ENCODE measurements at places on chromosomes 16 and 17.
A peak's percentile ranks its signal among the peaks of the same experiment; 100 is the strongest.

- DNase-seq, result no peak
Observed at GRCh38 chr16:89921131-89921701, 1.9 kb upstream of the TUBB3 start.

GRCh38 chr17:76385892-76386786 lies 1.7 kb downstream of the SPHK1 start:
- peak; percentile 65 for DNase-seq

DNA sequence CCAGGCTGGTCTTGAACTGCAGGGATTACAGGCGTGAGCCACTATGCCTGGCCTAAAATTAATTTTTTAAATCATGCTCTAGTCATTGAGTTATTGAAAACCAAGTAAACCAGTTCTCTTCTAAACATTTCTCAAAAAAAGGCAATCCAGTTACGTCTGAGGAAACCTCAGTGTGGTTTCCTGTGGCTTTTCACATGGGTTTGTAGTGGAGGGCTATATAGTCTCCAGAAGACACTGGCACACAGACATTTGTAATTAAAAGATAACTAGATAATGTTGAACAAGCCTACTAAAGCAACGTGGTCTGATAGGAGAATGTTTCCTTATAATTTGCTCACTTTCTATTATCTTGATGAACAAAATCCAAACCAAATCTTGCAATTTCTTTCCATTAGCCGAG lies 5.2 kb upstream of the TOB1 start:
- DNase-seq, result peak; percentile 40

DNA sequence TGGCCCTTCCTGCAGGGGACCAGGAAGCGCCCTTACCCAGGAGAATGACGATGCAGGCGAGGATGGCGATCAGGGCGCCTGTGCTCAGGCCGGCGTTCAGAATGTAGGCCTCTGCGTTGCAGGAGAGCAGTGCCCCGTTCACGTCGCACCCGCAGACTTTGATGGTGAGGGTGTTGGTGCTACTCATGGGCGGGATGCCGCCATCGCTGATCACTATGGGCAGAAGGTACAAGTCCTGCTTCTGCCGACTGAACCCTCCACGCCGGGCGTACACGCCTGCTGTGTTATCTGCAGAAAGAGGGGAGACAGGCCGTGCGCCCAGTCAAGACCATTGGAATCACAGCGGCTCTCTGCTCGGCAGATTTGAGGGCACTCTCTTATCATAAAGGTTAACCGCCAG lies 171.1 kb downstream of the CDH11 start:
- DNase-seq, result no peak

DNA sequence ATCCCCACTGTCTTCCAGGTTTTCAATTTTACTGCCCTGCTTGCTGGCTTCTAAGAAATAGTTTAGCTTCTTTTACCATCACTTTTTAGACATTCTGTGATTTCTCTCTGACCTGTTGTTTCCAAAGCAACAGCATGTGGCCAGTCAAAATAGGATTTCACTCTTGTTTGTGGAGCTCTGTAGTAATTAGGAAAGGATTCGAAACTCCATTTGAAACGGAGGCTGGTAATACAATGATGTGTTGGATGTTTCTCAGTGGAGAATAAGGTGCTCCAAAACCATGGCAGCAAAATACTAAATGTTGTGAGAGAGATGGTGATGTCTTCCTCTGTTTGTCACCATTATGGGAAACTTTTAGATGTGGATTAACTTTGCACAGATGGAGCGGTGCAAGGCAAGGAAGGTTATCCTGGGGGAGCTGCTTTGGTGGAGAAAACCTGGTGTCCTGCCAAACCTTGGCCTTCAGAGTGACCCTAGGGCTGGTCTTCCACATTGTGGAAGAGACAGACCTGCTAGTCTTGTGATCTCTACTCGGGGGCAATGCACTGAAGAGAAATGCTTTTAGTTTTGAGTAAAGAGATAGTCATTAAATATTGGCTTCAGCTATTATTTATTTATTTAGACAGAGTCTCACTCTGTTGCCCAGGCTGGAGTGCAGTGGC lies 79.4 kb downstream of the PRKCA start:
- DNase-seq, result no peak

GRCh38 chr16:9176547-9177418 lies 85.3 kb downstream of the HAPSTR1 start:
- DNase-seq, result no peak

- no peak for DNase-seq
Observed at GRCh38 chr17:73255671-73256181, 6.0 kb downstream of the CPSF4L start.

GRCh38 chr17:2751491-2751890 lies 2.0 kb upstream of the CCDC92B start:
- no peak for DNase-seq

DNA sequence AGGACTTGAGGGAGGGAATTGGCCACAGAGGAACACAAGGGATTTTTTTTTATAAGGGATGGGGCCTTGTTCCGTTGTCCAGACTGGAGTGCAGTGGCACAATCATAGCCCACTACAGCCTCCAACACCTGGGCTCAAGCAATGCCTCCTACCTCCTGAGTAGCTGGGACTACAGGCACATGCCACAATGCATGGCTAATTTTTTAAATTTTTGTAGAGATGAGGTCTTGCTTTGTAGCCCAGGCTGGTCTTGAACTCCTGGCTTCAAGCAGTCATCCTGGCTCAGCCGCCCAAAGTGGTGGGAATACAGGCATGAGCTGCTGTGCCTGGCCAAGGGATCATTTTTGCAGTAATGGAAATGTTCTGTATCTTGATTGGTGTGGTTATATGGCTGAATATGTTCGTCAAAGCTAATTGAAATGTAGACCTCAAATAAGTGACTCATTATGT lies 56.9 kb downstream of the VMP1 start:
- DNase-seq, result no peak

- no peak for DNase-seq
Observed at GRCh38 chr16:88131256-88131655, 180.0 kb downstream of the BANP start.

DNA sequence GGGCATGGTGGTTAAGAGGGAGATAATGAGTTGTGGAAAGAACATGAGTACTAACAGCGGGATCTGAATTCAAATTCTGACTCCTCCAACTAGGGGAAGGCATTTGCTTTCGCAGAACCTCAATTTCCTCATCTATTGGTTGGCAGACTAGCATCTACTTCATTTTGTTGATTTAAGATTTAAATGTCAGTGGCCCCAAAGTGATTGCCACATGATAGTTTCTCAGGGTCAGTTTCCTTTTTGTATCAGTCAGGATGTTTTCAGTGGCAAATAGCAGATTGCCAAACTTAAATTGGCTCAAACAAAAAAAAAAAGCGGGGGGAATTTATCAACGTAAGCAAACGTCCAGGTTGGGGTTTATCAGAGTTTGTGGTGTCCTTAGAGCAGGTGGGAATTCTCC lies 25.1 kb upstream of the NOS2 start:
- no peak for DNase-seq

DNA sequence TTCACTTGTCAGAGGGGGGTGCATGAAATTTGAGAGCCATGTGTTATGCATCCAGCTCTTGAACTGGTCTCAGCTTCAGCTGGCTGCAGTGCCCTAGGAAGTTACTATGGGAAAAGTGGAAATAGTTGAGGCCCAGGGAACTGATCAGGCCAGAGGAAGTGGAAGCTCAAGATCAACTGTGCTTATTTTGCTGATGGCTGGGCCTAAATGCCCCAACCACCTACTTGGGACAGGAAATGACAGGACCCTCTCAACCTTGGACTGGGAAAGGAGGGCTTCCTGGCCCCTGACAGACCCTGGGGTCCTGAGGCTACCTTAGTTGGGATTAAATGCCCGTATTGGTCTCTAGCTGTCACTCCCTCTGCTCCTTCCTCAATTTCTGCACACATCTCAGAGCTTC lies 1.2 kb upstream of the TAOK2 start:
- no peak for DNase-seq

DNA sequence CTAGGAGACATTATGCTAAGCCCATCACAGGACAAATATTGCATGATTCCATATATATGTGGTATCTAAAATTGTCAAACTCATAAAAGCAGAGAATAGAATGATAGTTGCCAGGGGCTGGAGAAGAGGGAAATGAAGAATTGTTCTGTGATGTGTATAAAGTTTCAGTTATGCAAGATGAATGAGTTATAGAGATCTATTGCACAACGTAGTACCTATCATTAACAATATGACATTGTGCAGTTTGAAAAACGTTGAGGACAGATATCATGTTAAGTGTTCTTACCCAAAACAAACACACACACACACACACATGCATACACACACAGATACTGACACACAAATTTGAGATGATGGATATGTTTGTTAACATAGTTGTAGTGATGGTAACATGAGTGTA lies 871.6 kb upstream of the GOT2 start:
- DNase-seq, result no peak

- DNase-seq, result no peak
Observed at GRCh38 chr17:15213381-15214087, 51.6 kb downstream of the PMP22 start.

DNA sequence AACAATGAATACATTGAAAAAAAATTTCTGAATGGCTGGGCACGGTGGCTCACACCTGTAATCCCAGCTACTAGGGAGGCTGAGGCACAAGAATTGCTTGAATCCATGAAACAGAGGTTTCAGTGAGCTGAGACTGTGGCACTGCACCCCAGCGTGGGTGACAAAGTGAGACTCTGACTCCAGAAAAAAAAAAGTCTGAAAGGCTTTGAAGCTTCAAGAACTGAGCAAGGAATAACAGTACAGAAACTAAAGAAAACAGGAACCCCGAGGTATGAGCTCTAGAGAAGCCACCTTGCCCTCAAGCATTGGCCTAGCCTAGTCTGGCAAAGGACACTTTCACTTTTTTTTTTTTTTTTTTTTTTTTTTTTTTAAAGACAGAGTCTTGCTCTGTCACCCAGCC lies 45.0 kb downstream of the TEX2 start:
- no peak for DNase-seq

GRCh38 chr17:75950855-75951554 lies 10.2 kb upstream of the FBF1 start:
- DNase-seq, result no peak

- no peak for DNase-seq
Observed at GRCh38 chr17:42804918-42805367, 6.3 kb downstream of the CNTD1 start.

- no peak for DNase-seq
Observed at GRCh38 chr17:69246726-69247375, 18.2 kb upstream of the ABCA10 start.

GRCh38 chr17:68780596-68780995 lies 174.6 kb downstream of the ABCA8 start:
- DNase-seq, result no peak

DNA sequence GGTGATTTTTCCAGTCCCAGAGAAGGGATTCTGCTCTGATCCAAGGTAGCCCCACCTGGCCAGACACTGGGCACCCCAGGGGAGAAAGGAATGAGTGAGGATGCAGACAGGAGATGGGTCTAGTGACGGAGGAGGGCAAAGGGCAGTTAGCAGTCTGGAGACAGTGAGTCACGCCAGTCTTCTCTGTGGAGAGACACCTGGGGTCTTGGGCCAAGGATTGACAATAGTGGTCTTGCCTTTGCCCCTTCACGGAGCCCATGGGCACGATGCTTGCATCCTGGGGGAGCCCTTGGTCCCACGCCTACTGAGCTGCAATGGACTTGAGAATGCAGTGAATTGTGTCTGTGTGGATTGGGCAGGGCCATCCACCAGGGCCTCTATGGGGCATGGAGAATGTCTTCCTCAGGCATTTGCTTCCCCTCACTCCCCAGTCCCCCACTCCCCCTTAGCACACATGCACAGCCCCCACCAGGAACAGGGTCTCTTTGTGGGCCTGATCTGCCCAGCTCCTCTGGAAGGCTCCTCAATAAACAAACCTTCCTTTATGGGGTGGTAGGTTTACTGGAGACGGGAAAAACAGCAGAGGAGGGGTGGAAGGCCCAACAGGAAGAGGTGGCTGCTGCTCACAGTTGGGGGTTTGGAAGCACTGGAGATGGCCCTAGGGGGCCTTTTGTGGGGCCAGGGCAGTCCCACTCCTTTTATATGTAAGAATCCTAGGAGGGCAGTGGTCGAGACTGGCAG lies 1.4 kb downstream of the CHAD start:
- DNase-seq, result no peak

GRCh38 chr17:65294181-65294719 lies 157.1 kb downstream of the RGS9 start:
- DNase-seq, result peak; percentile 41

DNA sequence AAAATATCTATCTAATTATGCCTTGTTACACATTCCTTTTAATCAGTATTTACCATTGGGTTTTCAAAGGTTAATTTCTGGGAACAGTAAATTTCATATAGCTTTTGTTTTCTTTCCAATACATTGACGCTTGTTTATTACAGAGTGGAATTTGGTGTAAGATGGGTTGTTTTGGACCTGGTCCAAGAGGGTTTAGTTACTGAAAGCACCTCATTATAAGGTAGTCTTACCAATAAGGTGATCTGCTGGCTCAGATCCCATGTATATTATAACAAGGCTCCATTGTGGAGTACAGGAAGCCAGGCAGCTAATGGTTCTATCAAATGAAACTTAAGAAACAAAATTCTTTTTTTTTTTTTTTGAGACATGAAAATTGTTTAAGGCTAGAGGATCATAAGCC lies 87.3 kb upstream of the NACA2 start:
- DNase-seq, result no peak

DNA sequence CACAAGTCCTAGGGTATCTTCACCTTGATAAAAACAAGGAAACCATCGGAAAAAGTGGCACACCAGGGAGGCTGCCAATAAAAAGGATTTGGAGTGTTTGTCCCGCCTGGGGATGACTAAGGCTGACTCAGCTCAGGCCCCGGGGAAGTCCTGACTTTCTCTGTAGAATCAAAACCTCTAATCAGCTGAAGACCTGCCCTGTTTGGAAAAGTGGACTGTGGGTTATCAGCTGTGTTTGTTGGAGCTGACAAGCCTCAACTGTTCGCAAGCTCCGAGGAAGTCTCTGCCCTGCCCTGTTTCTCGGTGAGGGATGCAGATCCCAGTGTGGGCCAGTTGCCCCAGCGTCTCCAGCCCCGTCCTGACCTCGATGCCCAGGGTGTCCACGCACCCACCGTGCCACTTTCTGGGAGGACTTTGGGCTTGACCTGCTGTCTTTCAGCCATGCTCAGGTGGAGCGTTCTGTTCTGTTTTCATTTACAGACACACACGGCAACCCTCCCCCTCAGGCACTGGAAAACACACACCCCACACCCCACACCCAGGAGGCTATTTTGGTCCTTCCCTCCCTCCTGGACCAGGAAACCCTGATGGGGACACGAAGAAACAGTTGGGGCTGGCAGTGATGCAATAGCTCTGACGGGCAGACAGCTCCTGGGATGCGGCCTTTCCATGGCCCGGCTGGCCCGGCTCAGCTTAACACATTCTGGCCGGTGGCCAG lies 27.6 kb upstream of the PITPNA start:
- no peak for DNase-seq

DNA sequence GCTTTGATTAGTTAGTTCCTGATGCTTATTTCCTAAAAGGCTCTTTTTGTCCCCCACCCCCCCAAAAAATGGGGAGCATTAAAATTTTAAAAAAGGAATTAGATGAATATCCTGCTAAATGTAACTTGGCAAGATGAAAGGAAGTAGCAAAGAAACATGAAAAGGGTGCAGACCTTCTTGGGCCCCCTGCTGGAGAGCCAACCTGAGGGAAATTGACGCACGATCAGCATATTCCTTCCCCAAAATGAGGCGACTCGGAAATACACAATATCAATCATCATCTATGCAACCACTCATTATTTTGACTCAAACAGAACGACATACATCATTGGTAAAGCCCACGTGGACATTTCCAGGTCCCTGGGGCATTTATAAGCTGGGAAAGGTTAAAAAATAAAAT lies 59.7 kb downstream of the GRIN2A start:
- no peak for DNase-seq

GRCh38 chr17:17929655-17930380 lies 42.4 kb downstream of the TOM1L2 start:
- no peak for DNase-seq

Measured in stimulated activated CD4-positive, alpha-beta T cell treated with anti-CD3 and anti-CD28 coated beads, TNF-alpha, amount 100 ng/mL, for 1 hour (primary cell).